NCI-H1436 (cell line): ENCODE measurements at places on chromosomes 5 and 9.

DNA sequence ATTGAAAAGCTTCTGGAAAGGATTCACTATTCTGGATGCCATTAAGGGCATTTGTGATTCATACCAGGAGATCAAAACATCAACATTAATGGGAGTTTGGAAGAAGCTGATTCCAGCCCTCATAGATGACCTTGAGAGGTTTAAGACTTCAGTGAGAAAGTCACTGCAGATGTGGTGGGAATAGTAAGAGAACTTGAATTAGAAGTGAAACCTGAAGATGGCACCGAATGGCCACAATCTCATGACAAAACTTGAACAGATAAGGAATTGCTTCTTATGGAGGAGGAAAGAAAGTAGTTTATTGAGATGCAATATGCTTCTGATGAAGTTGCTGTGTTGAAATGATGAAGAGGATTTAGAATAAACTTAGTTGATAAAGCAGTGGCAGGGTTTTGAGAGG is 254.6 kb upstream of the SLC24A2 start:
- DNase-seq = no peak

DNA sequence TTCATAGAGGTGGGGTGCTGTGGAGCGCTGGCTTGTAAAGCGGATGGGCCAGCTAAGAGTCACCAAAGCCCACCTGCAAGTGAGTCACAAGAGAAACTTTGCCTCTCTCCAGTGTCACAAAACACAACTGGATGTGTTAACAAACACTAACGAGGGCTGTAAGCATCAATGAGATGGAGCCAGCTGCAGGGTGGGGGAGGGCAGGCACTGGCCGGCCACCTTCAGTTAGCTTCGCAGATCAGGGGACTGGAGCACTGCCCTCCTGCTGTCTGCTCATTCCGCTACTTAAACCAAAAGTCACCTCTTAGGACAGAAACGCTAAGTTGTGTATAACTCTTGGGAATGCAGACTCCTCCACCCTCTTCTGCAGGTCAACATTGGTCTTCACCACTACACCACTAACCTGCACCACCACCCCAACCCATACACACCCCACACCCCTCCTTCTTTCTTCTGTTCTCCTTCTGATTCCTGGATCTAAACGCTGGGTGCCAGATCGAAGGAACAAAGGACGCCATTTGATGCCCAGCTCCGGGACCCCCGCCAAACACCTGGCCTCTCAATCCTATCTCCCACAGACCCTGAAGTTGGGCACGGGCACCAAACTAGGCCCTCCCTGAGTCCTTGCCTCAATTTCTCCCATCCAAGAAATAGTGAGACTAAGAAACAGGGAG is 2.1 kb downstream of the ARSI start:
- DNase-seq = no peak

DNA sequence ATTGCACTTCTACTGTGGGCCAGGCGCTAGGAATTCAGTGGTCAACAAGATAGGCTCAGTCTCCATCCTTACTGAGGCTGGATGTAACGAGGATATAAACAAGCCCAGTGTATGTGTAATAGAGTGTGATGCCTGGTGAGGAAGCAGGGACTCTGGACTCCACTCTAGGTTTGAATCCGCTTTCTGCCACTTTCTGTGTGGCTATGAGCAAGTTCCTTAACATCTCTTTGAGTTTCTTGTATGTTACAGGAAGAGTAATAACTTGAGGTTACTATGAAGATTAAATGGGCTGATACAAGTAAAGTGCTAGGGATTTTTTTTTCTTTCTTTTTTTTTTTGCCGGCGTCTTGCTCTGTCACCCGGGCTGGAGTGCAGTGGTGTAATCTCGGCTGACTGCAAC is 12.4 kb downstream of the DOCK2 start:
- no peak for DNase-seq

GRCh38 chr9:106868565-106868964 is 5.6 kb downstream of the ZNF462 start:
- DNase-seq = no peak

DNA sequence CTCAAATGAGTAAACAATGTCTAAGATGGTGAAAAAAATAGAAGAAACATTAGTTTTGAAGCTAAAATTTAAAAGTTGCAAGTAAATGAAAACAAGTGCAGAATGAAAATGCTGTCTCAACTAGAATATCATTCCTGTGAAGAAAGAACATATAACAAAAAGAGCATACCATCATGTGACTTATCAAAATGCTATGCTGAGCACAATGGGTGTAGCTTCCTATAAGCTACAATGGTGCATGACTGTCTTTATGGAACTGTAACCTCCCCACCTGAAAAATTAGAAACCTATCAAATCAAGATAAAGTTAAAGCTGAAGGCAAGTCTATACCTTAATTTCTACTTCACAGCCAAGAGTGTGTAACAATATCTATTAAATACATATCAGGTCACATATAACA is 192.0 kb downstream of the AP3B1 start:
- DNase-seq = no peak

DNA sequence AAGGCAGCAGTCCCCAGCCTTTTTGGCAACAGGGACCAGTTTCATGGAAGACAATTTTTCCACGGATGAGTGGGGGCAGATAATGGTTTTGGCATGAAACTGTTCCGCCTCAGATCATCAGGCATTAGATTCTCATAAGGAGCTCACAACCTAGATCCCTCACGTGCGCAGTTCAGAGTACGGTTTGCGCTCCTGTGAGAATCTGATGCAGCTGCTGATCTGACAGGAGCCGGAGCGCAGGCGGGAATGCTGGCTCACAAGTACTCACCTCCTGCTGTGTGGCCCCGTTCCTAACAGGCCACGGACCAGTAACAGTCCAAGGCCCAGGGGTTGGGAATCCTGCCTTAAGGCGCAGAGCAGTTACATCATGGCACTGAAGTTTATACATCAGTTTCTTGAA is 3.3 kb upstream of the BRD3 start:
- DNase-seq = no peak

GRCh38 chr5:139796061-139796806 is 626 bp downstream of the PSD2 start:
- DNase-seq = no peak

GRCh38 chr5:175516933-175517823 is 38.8 kb downstream of the SFXN1 start:
- DNase-seq = no peak
